Effector memory CD8-positive, alpha-beta T cell (primary cell): ENCODE measurements at places on chromosomes 11 and 22.

DNA sequence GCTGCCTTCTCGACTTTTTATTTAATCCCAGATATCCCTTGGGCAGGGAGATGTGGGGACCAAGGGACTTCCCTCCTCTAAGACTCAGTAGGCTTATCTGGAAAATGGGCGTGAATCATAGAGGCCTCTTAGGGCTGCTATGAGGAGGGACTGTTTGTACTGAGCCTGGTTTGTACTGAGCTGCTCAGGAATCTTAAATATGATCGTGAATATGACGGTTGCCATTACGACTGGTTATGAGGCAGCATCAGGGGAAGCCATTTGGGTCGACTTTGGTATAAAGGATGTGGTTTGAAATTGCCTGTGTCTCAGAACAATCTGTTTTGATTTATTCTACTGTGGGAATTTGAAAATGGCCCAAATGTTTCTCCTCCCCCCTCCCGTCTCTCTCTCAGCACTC lies 20.6 kb downstream of the TSPAN18 start:
- DNase-seq, result no peak

DNA sequence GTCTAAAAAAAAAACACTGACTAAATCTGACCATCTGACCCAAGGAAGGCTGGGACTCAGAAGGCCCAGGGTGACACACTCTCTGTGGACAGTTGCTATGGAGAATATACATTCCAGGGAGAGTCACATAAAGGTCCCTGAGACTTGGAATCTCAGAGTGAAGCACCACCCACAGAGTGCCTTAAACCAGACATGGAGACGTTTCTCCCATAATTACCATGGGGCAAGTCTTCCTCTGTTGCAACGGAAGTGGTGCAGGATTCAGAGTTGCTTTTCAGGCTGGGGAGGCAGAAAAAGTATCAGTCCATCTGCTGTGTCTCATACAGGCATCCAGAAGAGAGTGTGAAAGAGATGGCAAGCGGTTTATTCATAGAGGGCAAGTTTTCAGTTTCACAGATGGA lies 58.7 kb upstream of the SLN start:
- no peak for DNase-seq

DNA sequence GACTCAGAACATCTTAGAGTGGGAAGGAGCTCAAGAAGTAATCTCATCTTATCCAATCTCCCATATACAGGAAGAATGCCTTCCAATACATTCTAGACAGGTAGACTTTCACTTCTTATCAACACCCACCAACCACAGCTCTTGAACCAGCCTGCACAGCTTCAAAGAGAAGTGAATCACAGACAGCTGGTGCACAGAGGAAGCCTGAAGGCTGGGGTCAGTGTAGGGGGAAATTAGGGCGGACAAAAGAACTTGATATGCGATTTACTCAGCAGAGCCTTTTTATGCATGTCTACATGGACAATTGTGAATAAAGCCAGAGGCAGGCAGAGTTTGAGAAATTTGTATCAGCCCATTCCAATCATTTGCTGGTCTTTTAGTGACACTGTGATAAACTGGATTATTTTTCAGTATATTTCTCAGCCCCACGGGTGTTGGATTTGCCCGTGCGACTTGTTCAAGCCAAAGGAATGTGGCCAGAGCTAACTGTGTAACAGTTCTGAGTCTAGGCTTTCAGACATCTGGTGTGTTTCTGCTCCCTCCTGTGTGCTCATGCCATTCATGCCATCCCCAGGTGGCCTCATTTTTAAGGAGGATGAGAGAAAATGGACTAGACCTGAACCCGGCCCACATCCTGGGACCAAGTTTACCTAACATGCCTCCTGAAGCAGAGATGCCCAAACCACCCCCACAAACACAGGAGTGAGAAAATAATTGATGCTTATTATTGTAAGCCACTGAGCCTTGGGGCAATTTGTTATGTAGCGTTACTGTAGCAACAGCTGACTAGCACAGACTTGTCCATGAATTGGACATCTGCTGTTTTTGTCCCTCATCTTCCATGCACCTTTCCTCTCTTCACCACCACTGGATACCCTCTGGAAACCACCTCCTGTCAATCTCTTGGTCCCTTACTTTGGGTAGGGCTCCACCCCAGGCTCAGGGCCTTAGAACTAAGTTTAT lies 137.5 kb upstream of the HSD17B12 start:
- no peak for DNase-seq

DNA sequence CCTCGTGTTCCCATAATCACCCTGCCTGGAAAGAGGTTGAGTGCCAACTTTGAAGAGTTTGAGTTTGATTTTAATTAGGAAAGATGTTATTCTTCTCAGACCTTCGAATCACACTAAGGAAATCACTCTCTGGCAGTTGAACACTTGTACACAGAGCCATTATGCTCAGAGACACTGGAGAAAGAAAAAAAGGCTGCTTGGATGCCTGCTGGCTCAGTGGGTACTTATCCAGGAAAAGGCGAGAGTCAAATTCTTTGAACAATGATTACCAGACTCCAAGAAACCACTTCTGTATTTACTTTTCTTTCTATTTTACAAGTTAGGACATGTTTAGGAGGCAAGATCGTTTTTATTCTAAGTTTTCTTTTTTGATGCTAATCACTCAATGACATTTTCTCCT lies 438.5 kb upstream of the FAT3 start:
- DNase-seq, result no peak

DNA sequence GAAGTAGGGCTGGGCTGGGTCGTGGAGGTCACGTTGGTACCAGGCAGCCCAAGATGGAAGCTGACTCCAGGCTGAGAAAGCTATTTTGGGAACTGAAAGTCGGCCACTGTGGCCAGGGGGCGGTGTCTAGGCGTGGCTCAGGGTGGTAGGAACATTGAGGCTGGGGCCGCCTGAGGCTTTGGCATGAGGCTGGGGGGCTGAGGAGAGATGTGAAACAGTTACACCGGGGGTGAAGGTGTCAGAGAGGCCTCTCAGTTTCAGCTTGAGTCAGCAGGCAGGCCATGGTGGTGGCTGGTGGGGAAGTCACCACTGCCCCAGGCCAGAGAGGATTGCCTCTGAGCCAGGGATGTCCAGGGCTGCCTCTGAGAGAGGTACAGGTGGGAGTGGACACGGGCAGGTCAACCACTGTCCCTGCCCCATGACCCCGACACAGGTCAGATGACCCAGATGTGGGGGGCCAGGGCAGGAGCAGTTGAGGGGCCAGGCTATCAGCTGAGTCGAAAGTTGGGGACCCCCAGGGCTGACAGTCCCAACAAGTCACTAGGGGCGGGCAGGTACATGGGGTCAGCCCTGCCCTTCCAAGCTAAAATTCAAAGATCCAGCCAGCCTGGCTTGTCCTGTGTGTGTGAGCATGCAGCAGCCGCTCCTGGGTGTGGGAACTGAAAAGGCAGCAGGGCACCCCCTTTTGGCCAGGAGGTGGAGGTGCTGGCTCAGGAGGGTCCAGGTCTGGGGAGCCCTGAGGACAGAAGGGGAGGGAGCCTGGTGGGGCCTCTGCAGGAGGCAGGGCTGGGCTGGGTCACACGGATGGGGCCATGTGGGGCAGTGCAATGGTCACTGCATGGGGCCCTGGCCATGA lies 7.2 kb downstream of the KCNK7 start:
- peak; percentile 75 for DNase-seq

GRCh38 chr11:20110908-20111669 lies 49.2 kb downstream of the DBX1 start:
- peak; percentile 38 for DNase-seq

DNA sequence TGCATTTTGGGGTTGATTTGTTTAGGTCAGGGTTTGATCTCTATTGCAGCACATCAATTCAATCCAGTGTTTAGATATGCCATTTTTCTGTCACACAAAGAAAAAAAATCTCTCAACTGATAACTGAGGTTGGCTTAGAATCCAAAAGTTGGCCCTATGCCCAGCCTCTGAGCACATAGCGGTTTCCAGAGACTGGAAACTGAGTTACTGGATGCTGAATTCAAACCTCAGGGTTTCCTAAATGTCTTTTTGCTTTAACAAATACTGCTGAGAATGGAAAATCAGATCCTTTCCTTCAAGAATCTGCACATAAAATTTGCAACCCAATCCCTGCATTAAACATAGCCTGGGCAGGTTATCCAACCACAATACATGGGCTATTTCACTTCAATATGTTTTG lies 4.0 kb downstream of the P4HA3 start:
- no peak for DNase-seq

GRCh38 chr11:33934450-33934849 lies 42.6 kb upstream of the LMO2 start:
- no peak for DNase-seq

DNA sequence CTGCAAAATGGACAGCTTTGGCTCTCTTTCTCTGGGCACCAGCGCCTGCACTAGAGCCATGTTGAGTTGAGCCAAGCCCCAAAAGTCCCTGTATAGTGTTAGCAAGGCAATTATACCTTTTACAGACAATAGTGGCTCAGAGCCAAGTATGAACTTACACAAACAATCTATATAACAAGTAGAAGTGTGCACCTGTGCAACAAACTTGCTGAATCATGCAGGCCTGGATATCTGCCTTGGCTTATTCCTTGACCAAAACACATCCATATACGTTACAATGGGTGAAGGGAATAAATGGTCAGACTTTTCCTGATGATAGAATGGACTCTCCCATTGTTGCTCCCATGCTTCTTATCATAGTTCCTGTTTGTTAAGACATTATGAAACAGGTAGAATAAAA lies 3.8 kb upstream of the OR52I2 start:
- no peak for DNase-seq

- DNase-seq, result peak; percentile 20
Measured at GRCh38 chr11:74783241-74783871, 34.7 kb downstream of the RNF169 start.

- peak; percentile 67 for DNase-seq
Measured at GRCh38 chr22:50269970-50270665, at the start of gene MAPK11. MAPK11 (minus strand) TSS chr22:50270380; CDS start chr22:50270292, 88 bp downstream.

- no peak for DNase-seq
Measured at GRCh38 chr22:30574997-30575671, 669 bp upstream of the GAL3ST1 start.

DNA sequence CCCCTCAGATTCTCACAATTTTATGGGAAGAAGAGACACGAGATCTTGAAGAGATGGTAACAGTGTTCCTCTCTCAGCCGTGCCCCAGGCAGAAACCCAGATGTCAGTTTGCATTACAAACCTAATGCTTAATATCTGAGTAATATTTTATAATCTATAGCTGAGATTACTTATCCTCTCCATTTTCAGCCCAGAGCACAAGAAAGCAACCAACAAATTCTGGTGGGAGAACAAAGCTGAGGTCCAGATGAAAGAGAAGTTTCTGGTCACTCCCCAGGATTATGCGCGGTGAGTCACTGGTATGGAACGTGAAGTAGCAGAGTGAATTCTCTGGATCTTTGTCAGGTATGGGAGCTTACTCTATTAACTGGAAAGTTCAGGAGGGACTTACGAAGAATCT lies 884 bp downstream of the CENATAC start:
- DNase-seq, result no peak

DNA sequence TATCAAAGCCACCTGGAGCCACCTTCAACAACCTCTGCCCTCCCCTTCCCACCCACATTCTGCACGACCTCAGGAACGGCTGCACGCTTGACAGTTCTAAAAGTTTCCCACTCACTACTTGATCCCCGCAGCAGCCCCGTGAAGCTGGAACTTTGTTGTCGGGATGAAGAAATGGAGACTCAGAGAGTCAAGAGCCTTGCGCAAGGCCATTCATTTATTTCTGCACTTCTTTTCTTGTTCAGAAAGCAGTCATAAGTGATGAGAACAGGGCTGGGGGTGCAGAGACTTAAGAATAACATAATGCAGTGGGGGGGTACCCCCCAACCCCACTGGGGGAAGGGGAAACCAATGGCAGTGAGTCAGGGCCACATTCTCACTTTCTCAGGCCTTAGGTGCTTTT lies 2.2 kb upstream of the ZFTA start:
- no peak for DNase-seq

DNA sequence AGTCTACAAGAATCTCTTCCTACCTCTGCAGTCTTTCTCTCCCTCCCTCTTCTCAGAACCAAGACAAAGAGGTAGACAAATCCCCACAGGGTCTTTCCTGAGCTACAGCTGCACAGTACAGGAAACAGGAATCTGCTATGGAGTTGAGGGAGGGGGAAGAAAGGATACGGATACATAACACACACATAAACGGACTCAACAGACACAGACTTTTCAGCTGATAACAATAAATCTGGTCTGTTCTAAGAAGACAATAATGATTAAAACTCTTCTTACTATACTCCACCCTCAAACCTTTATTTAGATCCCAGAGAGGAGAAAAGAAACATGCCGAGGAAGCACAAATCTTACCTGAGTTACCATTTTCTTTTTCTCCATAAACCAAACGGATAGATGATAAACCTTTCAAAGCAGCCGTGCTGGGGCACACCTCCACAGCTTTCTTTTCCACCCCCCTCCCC lies 122.2 kb downstream of the APOL5 start:
- no peak for DNase-seq

GRCh38 chr11:103928040-103928801 lies 108.2 kb upstream of the DDI1 start:
- no peak for DNase-seq

- no peak for DNase-seq
Measured at GRCh38 chr11:102810950-102811660, 13.1 kb upstream of the MMP1 start.

- no peak for DNase-seq
Measured at GRCh38 chr11:86176165-86176884, 68.2 kb upstream of the EED start.
